ENCODE measurements at places on chromosomes 5 and 9.

GRCh38 chr5:5777013-5777412 is 354.5 kb downstream of the ICE1 start:
- DNase-seq, result no peak

GRCh38 chr9:126704157-126704891 is 90.6 kb downstream of the LMX1B start:
- DNase-seq, result peak; percentile 96

GRCh38 chr5:143014017-143014651 is 244.0 kb downstream of the ARHGAP26 start:
- DNase-seq, result no peak

GRCh38 chr5:6291961-6292360 is 86.4 kb downstream of the MED10 start:
- DNase-seq, result no peak

- peak; percentile 75 for DNase-seq
These were observed 277.4 kb downstream of the AOPEP start for GRCh38 chr9:95003689-95004410.

GRCh38 chr9:12935714-12936113 is 160.9 kb downstream of the LURAP1L start:
- no peak for DNase-seq

- DNase-seq, result peak; percentile 37
These were observed 516 bp downstream of the MAST4 start for GRCh38 chr5:66596636-66597182.

GRCh38 chr9:76913467-76913866 is 7.6 kb upstream of the PRUNE2 start:
- DNase-seq, result no peak

- DNase-seq, result no peak
These were observed 118.8 kb upstream of the TNPO1 start for GRCh38 chr5:72697622-72698021.

GRCh38 chr5:78294248-78295034 is at the start of gene AP3B1:
AP3B1 (minus strand) TSS chr5:78294698; CDS start chr5:78294579, 119 bp downstream.
- DNase-seq, result peak; percentile 99
